Epithelial cell of proximal tubule (primary cell): ENCODE measurements at places on chromosomes 11 and 22. TPM values are rescaled to one million over a fixed set of nuclear protein-coding genes. Genes with fewer than 3 reads are reported as not detected.
A peak's percentile ranks its signal among the peaks of the same experiment; 100 is the strongest.

DNA sequence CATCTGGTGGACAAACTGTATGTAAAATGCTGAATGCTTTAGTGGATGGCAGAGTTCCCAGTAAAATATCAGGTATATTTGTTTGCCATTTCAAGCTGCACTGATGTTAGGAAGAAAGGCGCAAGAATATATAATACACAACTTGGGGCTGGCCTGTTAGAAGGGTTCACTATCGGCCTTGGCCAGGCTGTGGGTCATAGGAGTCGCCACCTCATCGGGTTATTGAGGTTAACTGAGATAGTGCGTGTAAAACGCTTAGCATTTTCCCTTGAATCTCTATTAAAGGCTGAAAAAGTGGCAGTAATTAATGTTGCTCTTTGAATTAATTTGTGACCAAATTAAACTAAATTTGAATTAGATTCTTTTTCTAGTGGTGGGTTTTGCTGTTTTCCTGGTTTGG is 5.1 kb downstream of the FAM118A start:
- DNase-seq, result no peak

- no peak for DNase-seq
These were observed 26.6 kb upstream of the MYRF start for GRCh38 chr11:61725781-61726231.

GRCh38 chr11:6486938-6487337 is 5.6 kb downstream of the TIMM10B start:
- DNase-seq, result no peak

GRCh38 chr11:96341211-96342013 is 1.6 kb downstream of the MAML2 start:
- no peak for DNase-seq

- no peak for DNase-seq
These were observed 3.9 kb downstream of the MAML2 start for GRCh38 chr11:96338910-96339705.

DNA sequence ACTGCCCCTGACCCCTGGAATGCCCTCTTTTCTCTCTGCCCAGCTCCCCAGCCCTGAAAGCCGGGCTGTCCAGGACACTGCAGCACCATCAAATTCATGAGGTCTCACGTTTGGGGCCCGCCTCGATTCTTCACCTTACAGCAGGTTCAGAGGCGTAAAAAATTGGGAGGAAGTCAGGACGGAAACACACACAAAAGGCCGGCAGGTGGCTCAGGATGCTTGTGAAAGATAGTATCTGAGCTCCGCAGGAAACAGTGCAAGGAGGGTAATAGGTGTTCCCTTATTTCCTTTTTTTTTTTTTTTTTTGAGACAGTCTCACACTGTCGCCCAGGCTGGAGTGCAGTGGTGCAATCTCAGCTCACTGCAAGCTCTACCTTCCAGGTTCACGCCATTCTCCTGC is 4.1 kb downstream of the RFPL2 start:
- DNase-seq, result no peak

- no peak for DNase-seq
These were observed 228.3 kb downstream of the FAM181B start for GRCh38 chr11:82505379-82505778.

DNA sequence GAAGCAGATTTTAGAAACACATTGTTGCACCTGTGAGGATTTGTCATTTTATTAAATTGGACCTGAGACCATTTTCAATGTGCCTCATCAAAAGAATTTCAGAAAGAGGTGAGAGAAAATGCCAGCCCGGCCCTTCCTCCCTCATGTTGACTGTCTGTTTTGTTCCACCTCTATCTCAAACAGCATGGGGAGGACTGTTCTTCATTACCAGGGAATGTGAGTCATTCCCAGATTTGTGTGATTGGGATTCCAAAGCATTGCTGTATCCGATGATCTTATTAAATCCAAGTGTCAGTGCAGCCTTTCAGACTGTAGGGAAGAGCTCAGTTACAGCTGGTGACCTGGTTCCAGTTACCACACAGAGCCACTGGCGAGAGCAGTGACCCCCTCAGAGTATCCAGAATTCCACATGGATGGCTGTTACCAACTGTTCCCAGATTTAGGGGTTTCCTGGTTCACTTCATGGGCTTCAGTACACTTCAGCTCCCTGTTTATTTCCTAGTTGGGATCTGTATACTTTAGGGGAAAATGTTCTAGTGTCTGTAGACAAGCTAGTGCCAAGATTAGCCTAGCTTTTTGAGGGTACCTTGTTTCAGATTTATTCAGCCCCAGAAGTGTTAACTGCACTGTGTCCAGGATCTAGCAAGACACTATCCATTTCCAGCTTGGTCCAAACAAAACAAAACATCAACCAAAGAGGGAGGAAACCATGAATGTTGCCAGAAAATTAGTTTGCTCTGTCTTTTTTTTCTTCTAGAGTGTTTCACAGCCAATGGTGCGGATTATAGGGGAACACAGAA is 20.9 kb downstream of the KREMEN1 start:
- no peak for DNase-seq

GRCh38 chr22:22207845-22208564 is 36.6 kb upstream of the VPREB1 start:
- DNase-seq, result peak; percentile 49

DNA sequence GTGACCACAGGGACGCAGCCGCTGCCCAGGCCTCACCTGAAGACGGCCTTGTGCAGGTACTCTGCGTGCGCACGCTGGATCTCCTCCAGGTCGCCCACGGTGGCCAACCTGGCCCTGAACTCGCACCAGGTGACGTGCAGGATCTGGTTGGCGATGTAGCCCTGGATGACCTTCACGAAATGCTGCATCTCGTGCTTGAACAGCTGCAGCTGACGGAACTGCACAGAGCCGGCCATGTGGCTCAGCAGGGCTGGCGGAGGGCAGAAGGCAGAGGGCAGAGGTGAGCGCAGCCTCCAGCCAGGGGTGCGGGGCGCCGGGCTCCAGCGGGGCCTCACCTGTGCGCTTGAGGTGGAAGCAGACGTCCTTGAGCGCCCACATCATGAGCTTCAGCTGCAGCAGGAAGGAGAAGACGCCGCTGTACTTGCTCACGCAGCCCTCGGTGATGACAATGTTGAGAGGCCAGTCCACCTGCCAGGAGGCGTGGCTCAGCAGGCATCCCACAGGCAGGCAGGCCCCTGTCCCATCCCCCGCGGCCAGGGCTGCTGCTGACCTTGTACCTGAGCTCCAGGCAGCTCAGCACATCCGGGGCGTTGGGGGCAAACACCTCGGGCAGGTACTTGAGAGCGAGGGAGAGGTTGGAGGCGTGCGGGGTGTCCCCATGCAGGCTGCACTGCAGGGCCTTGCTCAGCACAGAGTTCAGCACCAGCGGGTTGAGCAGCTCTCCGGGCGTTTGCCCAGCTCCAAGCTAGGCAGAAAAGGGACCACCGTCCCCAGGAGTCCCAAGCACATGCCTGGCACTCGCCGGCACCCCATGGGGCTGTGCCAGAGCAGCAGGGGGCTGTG is 17.6 kb downstream of the SELENOO start:
- DNase-seq, result no peak

The NEFH gene
- total RNA-seq, result 2.3 and 3.4 TPM in 2 replicates

The PRDX5 gene
- 284 and 357 TPM in 2 replicates for total RNA-seq
